ENCODE measurements at places on chromosomes 1 and 21. TPM values are rescaled to one million over a fixed set of nuclear protein-coding genes. Genes with fewer than 3 reads are reported as not detected.

Gene SLC45A1
- under 0.01 TPM for total RNA-seq

Gene LCE6A
- total RNA-seq, result not detected

Gene VAV3
- 11.0 TPM for total RNA-seq

Gene ADAM30
- not detected for total RNA-seq

Gene ZYG11A
- not detected for total RNA-seq

Gene TAL1
- 3.1 TPM for total RNA-seq

Gene OR2L3
- not detected for total RNA-seq

Gene CFAP126
- not detected for total RNA-seq

Gene TINAGL1
- total RNA-seq, result 17.2 TPM

Gene AIRE
- not detected for total RNA-seq

Gene ELF3
- total RNA-seq, result not detected

Gene FHL3
- total RNA-seq, result 58.5 TPM

Gene OR2AK2
- not detected for total RNA-seq

Gene NMNAT2
- 0.52 TPM for total RNA-seq

Data from skeletal muscle tissue (tissue), 5 donors.